Mesenteric fat pad (tissue), 1 donor: ENCODE measurements at places on chromosomes 5 and 9.
A peak's percentile ranks its signal among the peaks of the same experiment; 100 is the strongest.

GRCh38 chr5:3913279-3913678, 317.6 kb downstream of the IRX1 start:
- DNase-seq, result no peak

DNA sequence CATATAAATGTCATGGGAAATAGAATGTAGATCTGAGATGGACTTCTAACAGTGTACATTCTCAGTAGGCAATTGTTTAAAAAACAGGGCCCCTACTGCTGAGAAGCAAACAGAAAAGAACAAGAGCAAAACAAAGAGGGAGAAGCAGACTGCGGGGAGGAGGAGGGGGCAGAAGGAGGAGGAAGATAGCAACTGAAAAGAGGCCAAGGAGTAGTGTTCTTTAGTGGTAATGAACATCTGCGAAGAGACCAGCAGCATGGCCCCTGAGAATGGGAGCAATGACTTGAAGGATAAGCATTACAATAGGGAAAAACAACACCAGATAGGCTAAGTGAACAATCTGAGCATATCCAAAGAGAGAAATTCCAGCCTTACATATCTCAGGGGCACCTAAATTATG, 36.8 kb downstream of the HAPLN1 start:
- no peak for DNase-seq

DNA sequence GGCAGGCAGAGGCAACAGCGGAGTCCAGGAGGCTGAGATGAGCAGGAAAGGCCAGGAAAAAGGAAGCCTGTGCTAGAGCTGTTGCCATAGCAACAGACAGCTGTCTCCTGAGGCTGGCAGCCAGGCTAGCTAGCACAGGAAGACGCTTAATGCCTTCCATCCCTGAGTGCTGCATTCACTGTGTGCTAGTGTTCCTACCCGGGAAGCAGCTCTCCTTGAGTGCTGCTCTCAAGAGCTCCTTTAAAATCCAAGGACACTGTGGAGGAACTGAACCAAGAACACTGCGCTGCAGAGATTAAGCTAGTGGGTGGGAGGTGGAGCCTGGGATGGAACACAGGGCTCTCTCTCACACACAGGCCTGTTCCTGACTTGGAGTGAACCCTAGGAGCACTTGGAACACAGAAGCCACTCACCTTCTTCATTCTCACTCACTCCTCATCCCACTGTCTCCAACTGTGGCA, 53.5 kb upstream of the IL7R start:
- DNase-seq, result no peak

DNA sequence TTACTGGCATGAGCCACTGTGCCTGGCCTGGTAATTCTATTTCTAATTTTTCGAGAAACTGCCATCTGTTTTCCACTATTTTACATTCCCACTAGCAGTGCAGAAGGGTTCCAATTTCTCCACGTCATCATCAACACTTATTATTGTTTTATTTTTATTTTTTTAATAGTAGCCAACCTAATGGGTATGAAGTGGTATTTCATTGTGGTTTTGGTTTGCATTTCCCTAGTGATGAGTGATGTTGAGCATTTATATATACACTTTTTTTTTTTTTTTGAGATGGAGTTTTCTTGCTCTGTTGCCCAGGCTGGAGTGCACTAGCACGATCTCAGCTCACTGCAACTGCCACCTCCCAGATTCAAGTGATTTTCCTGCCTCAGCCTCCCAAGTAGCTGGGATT, 28.3 kb downstream of the WWC1 start:
- DNase-seq, result no peak

GRCh38 chr5:8062521-8062920, 193.6 kb downstream of the MTRR start:
- no peak for DNase-seq

GRCh38 chr5:82820961-82821845, 256.0 kb downstream of the TMEM167A start:
- DNase-seq, result no peak

DNA sequence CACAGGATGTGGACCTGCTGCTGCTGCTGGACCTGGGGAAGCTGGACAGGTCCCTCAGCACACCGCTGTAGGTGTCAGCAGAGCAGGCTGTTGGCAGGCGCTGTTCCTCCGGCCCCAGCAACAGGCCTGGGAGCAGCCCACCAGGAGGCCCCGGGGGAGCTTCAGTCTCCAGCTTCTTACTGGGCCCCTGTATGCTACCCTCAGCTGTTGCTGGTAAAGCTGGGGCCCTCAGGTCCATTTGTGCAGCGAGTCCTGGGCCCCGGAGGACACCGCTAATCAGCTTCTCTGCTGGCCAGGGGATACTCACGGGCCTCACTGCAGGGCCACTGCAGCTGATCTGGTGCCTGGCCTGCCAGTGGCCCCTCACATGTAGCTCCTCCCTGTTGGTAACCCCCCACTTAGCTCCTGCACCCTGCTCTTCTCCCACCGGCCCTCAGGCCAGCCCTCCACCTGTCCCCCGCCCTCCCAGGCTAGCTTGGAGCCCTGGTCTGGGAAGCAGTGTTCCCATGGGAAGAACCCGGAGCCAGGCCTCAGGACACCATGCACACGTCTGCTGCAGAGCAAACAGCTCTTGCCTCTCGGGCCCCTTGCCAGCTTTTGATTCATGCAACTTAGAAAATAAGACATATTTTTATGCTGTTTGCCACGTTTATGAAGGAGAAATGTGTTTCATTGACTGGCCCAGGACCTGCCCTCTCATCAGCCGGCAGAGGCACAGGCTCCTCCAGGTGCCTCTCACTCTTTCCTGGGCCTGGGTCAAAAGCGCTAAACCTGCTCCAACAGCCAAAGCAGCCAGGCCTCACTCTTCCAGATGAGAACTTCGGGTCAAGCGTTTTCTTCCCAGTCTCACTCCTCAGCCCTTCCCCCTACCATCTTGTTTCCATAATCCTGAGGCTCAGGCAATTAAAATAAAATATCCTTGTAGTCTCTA, 61.0 kb upstream of the ADAMTS2 start:
- peak; percentile 86 for DNase-seq

DNA sequence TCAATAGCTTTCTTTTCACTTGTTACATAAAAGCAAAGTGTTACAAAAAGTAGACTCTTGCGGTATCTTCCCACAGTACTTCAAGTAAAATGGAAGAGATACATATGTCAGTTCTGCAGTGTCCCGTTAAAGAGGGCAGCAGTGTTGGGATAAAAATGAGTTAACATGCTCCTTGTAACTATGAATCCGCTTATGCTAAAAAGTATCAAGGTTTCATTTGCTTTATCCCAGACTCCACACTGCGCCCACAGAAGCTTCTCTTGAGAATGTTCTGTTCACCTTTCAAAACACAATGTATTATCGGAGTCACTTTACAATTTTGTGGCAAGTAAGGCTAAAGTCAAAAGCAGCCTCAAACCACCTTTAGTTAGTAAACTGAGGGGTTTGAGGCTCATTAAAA, 790 bp downstream of the PTAR1 start:
- DNase-seq, result no peak

- DNase-seq, result peak; percentile 68
Observed at GRCh38 chr9:35636135-35636876, 14.4 kb downstream of the SIT1 start.

GRCh38 chr5:69368458-69369339, 621 bp downstream of the AK6 start:
- DNase-seq, result no peak

DNA sequence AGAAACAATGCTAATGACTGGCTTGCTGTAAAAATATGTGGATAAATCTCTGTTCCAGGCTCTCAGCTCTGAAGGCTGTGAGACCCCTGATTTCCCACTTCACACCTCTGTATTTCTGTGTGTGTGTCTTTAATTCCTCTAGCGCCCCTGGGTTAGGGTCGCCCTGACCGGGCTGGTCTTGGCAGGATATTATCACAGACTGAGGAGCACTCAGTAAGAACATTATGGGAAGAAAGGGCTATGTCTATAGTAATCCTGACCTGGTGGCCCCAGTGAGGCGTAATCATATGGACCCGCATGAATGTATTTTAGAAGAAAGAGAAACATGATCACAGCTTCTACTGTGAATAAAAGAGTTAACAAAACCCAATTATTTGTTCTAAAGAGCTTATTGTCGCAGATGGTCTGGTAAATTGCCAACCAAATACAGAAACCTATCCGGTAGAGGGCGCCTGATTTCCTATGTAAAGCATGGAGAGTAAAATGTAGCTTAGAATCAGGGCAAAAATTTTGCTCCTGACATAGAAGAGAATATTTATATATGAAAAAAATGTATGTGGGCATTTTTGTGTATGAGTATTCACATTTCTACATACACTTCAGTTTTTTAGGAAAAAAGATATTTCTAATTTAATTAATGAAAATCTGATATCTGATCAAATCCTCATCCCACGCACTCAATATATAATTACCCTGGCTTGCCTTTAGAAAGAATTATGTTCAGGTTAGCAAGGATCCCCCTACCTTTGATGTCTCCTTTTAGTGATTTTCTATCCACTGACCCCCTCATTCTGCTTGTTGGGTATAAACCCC, 5.8 kb upstream of the IFNA1 start:
- DNase-seq, result no peak

- DNase-seq, result no peak
Observed at GRCh38 chr9:87646546-87646945, 79.4 kb upstream of the CTSL start.

- no peak for DNase-seq
Observed at GRCh38 chr5:140248414-140248813, 54.5 kb downstream of the PFDN1 start.

GRCh38 chr5:138653502-138653901, 78.3 kb upstream of the HSPA9 start:
- no peak for DNase-seq

GRCh38 chr5:142748568-142749249, 21.5 kb upstream of the ARHGAP26 start:
- DNase-seq, result no peak

- no peak for DNase-seq
Observed at GRCh38 chr5:27011274-27011673, 27.1 kb downstream of the CDH9 start.

DNA sequence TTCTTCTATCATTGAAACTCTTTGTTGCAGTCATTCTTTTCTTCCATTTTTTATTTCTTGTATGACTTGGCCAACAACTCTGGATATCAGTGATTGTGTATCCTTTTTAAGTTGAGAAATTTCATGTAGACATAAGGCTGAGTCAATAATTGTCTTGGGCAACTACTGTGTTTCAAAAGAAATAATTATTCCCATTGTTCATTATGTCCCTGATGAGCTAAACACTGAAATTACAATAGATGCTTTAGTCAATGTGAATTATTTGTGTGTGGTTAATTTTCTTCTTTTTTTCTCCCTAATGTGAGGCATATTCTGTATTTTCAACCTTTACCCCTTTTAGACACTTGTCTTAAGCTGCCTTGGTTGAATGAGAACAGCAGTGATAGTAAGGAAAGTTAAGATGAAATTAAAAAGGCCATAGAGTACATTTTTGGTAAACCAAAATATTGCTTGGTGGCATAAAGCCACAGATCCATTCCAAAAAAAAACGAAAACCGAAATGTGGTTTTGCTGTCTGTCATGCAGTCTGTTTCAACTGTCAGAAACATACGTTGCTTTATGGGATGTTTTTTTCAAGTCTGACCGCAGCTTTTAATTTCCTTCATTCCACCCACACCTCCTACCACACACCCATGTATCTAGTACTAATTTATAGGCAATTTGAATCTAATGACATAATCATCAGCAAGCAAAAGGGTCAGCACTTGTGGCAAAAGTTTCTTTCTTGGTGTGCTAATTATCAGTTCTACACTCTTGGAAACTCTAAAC, 21.1 kb downstream of the TLE4 start:
- no peak for DNase-seq

GRCh38 chr5:16856531-16856930, 79.6 kb downstream of the MYO10 start:
- no peak for DNase-seq

- no peak for DNase-seq
Observed at GRCh38 chr9:114203410-114204140, 48.2 kb downstream of the COL27A1 start.

GRCh38 chr5:144276034-144276822, 105.6 kb downstream of the KCTD16 start:
- no peak for DNase-seq
